Fibroblast of skin of left quadriceps (primary cell): ENCODE measurements at places on chromosomes 5 and 9.

DNA sequence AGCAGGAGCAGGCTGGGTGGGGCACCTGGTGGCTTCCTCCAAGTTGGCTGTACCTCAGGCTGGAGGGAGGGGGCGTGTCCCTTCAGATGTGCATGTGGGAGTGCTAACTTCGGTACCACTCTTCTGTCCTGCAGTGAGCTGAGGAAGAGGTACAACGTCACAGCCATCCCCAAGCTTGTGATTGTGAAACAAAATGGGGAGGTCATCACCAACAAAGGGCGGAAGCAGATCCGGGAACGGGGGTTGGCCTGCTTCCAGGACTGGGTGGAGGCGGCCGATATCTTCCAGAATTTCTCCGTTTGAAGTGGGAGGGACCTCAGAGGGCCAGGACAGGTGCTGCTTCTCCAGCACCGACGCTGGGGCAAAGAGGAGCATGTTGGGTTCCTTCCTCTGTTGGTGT, 9.3 kb downstream of the NXNL2 start:
- no peak for DNase-seq

DNA sequence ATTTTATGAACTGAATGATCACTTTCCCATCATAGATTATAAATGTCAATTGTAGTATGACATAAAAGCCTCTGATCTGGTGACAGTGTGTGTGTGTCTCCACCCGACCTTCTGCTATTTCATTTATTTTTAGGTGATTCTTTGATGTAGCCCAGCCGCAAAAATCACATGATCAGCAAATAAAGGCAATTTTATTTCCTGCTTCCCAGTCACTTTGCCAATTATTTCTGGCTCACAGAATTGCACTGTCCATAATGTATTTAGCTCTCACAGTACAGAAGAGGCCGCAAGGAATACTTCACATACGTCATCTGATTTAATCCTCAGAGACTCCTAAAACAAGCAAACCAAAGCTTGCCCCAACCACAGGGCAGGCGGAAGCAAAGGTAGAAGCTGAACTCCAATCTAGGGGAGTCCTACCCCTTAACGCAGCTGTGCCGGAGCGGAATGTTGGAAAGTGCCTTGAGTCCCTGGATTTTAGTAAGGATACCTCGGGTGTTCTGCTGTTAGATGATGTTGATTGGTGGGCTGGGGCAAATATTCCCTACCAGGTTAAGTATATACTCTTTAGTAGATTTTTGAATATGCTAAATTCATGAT, 384.0 kb upstream of the IRX4 start:
- no peak for DNase-seq

GRCh38 chr9:118129541-118129940, 425.3 kb downstream of the TLR4 start:
- DNase-seq = no peak

DNA sequence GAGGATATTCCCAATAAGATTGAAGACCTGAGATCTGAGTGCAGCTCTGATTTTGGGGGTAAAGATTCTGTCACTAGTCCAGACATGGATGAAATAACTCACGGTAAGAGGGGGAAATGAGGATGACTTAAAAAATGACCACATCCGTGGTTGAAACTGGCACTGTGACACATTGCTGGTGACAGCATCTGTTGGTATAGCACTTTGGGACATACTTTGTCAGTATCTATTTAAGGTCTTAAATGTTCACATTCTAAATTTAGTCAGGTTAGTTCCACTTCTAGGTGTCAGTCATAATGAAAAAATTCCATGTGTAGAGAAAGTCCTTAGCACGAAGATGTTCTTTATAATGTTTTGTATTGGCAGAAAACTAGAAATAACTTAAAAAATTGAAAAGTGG, 70.9 kb downstream of the GAPVD1 start:
- no peak for DNase-seq
